ENCODE measurements at places on chromosomes 1 and 21.
A peak's percentile ranks its signal among the peaks of the same experiment; 100 is the strongest.

DNA sequence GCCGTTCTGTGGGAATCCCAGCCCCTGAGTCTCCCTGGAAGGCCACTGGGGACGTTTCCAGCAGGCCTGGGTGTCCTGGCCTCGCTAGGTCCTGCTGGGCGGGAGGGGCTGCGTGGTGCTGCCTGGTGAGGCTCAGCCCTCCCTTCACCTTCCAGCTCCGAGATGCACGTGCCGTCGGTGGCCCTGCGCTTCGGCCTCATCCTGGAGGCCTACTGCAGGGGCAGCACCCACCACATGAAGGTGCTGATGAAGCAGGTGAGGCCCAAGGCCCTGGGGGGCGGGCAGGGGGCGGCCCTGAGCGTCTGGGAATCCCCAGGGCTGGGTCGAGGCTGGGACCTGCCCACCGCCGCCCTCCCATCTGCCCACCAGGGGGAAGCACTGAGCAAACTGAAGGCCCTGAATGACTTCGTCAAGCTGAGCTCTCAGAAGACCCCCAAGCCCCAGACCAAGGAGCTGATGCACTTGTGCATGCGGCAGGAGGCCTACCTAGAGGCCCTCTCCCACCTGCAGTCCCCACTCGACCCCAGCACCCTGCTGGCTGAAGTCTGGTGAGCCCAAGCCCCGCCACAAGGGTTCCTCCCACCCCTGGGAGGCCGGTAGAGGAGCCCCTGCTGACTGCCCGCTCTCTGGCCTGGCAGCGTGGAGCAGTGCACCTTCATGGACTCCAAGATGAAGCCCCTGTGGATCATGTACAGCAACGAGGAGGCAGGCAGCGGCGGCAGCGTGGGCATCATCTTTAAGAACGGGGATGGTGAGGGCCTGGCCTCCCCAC is 70.3 kb downstream of the PIK3CD start:
- peak; percentile 7 for DNase-seq

DNA sequence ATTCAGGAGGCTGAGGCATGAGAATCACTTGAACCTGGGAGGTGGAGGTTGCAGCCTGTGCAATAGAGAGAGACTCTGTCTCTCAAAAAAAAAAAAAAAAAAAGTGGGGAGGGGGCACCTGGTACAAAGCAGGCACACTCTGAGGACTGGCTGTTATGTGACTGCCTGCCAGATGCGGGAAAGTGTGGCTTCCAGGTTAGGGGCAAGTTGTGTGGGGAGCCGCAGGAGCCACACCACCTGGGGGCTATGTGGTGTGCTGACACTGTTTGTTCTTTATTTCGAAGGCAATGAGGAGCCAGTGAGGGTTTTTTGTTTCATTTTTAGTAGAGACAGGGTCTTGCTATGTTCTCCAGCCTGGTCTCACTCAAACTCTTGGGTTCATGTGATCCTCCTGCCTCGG is 5.7 kb downstream of the THEMIS2 start:
- DNase-seq, result no peak

DNA sequence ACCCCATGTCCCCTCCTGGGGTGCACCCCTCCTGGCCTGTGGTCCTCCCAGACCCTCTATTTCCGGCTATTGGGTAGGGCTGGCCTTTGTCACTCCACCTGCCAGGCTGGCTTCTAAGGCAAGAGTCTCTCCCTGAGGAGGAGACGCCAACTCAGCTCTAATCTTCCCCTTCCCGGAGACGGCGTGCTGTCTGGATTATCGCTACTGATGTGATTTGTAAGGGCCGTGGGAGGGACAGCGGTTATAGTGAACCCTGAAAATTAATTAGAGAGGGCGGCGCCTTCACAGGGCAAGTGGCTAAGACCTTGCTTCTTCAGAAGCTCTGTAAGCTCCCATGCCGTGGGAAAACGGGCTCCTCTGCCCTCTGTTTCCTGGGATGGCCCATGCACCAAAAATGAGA is 207.0 kb upstream of the VAMP3 start:
- no peak for DNase-seq

DNA sequence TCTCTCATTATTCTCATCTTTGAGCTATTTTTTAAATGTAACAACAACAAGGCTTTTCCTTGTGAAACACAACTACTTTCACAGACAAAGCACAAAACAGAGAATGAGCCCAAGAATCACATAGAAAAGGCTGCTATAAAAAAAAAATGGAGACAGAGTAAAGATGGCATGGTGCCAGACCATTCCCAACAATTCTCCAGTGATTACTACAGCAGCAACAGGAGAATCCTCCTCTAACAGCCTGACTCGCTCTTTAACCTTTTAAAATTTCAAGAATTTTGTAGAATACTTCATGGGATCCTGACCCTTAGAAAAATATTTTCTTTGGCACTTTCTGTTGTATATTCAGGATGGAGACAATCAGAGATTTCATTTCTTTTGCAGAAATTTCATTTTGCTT is 3.8 kb upstream of the BCAS2 start:
- peak; percentile 5 for DNase-seq

All from NCI-H2171 (cell line).